CD4-positive, alpha-beta T cell treated with Interferon alpha-2 for 1 hour (primary cell): ENCODE measurements at places on chromosomes 3 and 15.

- no peak for DNase-seq
These were observed 413.0 kb upstream of the RBMS3 start for GRCh38 chr3:28867836-28868235.

GRCh38 chr15:99452728-99453636 lies 112.8 kb upstream of the MEF2A start:
- peak; percentile 71 for DNase-seq

DNA sequence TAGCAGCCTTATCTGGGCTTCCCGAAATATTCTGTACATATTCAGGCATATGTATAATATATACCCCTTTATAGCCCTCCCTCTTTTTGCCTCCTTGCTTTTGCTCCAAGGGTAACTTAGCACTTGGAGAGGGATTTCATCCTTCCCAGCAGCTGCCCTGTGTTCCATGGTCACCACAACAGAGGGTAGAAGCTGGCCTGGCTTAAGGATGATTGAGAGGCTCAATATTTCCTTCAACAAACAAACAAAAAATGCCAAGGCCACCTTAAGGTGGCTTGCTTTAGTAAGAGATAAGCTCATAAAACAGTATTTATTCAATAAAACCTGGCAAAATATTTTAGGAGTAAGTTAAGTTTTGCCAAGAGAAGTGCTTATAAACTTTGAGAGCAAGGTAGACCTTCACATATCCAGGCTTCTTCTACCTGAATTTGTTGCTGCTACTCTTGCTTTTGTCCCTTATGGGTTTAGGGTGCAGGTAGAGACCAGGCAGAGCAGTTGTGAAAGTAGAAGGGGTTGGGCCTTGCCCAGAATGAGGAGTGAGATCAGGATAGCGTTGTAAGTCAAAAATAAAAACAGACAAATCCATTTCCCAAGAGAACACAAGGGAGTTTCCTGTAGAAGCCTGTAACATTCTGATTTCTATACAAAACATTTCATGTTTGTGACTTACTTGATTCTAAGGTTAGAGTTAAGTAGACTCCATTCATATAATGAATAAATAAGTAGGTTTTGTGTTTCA lies 52.7 kb upstream of the ATOSA start:
- DNase-seq = no peak

GRCh38 chr3:78402720-78403119 lies 1362.8 kb downstream of the ROBO2 start:
- no peak for DNase-seq

DNA sequence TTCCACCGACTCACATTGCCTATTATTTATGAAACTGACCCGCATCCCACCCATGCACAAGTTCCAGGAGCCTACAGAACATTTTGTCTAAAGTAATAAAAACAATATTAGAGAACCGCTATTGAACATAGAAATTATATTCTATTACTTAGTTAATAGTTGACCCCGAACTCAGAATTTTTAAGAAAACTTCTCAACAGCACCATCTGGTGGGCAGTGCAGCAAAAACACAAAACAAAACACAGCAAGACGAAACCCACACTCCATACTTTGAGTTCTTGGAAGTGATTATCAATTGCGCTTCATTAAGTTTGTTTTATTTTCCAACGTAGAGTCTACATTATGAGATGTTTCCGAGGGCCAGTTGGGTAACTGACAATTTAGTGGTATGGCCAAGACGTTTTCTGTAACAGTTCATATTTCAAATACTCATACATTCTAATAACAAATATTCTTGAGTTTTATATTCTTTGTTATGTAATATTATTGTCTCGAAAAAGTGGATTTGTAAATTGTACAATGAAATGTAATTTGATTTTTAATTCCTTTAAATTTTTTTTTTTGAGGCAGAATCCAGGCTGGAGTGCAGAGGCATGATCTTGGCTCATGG lies 24.0 kb upstream of the C3orf70 start:
- DNase-seq = no peak

- peak; percentile 60 for DNase-seq
These were observed 62.5 kb upstream of the LIPC start for GRCh38 chr15:58369261-58369701.

DNA sequence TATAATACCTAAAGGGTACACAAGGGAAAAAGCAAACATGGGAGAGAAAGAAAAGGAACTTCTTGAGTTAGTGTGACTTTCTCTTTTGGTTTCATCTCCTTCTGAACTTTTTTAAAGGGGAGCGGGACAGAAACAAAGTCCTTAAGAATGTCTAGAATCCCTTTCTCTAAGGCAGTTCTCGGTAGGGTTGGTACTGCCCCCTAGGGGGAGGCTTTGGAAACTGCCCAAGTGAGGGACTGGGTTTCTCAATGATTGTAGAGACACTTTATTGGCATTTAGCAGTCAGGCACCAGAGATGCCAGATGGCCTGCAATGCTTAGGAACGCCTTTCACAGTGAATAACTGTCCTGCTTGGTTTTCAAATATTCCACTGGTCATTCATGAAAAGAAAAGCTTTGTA lies 172.7 kb downstream of the WDR72 start:
- DNase-seq = no peak

- no peak for DNase-seq
These were observed 109.4 kb upstream of the FGF7 start for GRCh38 chr15:49313650-49314049.

GRCh38 chr15:85555875-85556617 lies 175.6 kb downstream of the AKAP13 start:
- no peak for DNase-seq

GRCh38 chr3:177329854-177330253 lies 132.6 kb upstream of the TBL1XR1 start:
- no peak for DNase-seq

DNA sequence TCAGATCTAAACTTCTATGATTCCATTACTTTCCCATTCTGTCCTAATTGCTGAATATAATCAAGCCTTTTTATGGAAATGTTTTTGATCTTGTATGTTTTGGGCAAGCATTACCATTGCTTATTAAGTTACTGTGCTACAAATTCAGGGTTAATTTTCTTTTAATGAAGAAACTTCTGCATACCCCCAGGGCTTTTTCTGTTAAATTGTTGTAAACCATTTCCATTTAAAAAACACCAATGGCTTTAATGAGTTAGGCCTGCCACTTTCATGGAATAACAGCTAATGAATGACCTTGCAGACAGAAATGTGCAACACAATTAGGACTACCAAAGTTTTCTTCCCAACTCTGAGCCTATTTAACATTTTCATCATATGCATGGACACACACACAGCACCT lies 150.0 kb downstream of the DIPK2A start:
- no peak for DNase-seq

GRCh38 chr3:16126634-16127033 lies 47.8 kb upstream of the GALNT15 start:
- no peak for DNase-seq

- DNase-seq = peak; percentile 13
These were observed 76.4 kb downstream of the CHSY1 start for GRCh38 chr15:101175401-101175800.

DNA sequence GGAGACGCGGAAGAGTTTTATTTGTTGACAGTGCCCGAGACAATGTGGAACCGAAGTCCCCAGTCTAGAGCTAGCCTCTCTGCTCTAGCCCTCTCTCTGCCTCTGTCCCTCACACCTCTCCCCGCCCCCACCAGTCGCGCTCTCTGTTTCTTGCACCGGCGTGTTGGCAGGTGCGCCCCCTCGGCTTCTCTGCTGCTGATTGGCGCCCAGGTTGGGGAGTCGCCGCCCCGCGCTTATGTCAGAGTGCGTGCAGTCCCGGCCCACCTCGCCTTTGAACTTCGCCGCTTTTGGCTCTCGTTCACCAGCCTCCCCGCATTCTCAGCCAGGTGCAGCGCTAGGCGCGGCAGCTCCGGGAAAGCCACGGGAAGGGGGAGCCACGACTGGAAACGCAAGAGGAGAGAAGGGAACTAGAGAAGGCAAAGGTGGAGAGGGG lies at the start of gene SOX14:
Gene SOX14 (plus strand): TSS at position 315 of the 433 bp plus-strand sequence. CDS start 470 bp downstream, outside the sequence.
- no peak for DNase-seq

GRCh38 chr15:52180196-52180835 lies 10.9 kb downstream of the GNB5 start:
- peak; percentile 56 for DNase-seq

DNA sequence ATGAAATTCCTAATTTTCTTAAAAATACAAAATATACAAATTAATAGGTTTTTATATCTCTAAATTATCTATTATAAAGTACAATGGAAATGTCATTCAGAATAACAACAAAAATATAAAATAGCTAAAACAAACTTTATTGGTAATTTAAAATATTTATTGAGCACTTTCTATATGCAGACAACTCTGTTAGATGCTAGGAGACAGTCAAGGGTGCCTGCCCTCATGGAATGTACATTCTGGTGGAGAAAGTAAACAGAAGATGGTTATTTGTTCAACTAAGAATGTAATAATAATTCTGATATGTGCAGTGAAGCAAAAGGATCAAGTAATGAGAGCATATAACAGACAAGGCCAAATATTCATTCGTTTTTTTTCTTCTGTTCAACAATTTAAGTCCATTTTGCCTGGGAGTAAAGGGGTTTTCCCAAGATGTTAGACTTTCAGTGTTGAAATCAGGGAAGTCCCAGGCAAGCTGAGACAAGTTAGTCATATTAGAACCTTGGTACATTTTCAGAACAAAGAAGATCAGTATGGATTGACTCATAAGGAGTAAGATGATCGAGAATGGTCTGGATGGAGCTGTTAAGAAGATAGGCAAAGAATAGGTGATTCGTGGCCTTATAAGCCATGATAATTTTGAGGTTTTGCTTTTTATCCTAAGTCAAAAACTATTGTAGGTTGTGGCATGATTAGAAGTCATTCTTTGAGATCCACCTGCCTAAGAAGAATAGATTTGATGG lies 150.2 kb upstream of the MLF1 start:
- no peak for DNase-seq

- no peak for DNase-seq
These were observed 57.2 kb upstream of the KY start for GRCh38 chr3:134707908-134708597.

GRCh38 chr3:148631124-148631903 lies 66.4 kb upstream of the AGTR1 start:
- DNase-seq = no peak

DNA sequence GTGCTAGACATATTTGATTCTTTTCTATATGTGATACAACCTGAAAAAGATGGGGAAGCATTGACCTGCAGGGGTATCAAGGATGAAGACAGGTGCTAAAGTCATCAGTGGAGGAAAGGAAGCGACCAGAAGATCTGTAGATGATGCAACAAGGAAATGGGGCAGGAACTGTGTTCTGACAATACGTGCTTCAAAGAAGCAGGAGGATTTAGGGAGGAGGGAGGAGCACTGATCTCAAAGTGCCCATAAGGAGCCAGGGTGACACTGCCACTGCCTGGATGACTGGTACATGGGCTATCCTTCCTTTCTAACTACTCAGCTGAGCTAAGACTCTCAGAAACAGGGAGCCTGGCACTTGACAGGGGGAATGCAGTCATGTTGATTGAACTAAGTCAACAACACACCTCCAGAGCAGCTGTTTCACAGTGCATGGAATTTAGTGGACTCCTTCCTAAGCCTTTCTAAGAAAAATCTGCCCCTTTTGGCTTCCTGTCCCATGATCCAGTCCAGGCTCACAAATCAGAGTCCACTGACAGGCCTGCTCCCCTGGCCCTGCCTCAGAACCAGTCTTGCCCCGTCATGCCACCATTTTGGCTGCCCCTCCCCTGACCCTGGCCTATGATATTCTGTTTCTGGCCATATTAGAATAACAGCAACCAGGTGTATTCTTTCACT lies 12.0 kb downstream of the LYSMD4 start:
- no peak for DNase-seq

DNA sequence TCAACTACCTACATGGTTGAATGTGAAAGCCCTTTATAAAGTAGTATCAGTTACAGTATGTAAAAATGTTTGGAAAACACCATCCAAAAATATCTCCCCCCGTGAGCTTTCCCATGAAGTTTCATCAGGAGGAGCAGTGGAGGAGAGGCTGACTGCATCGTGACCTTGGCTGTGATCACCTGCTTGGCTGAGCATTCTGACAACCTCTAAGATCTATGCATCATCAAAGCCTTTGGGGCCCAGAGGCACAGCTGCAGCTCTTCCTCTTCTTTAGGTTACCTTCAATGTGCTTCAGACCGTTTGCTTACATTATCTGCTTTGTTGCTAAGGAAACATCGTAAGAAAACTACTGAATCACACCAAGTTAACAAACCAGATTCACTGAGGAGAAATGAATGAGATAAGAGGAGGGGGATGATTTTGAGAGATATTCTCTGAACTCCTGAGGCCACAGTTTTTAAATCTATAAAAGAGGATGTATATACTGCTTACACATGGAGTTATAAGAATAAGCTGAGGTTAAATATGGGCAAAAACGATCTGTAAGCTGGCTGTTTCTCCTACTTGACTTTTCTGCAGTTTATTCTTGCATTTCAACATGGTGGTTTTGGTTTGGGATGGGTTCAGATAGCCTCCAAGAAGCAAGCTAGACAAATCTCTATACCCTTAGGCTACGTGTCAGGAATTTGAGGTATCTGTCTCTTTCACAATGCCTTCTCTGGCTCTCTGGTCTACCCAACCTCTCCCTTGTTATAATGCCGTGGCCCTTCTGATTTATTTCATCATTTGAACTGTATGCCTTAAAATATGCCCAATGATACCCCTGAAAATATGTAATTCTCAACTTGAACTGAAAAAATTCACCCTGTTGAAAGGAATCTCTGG lies 4.0 kb downstream of the GCSAM start:
- DNase-seq = peak; percentile 81

DNA sequence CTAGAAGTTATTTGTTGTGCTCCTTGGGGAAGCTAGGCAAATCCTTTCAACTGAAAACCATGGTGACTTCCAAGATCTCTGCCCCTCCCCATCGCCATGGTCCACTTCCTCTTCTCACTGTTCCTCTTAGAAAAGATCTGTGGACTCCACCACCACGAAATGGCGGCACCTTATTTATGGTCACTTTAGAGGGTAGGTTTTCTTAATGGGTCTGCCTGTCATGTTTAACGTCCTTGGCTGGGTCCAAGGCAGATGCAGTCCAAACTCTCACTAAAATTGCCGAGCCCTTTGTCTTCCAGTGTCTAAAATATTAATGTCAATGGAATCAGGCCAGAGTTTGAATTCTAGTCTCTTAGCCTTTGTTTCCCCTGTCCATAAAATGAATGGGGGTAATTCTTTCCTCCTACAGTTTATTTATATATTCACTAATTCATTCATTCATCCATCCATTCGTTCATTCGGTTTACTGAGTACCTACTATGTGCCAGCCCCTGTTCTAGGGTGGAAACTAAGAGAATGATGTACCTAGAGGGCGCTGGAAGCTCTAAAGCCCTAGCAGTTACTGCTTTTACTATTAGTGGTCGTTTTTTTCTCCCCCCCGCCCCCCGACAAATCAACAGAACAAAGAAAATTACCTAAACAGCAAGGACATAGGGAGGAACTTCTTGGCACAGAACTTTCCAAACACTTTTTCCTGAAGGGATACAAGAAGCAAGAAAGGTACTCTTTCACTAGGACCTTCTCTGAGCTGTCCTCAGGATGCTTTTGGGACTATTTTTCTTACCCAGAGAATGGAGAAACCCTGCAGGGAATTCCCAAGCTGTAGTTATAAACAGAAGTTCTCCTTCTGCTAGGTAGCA lies 657 bp downstream of the PATL2 start:
- DNase-seq = peak; percentile 82

- DNase-seq = peak; percentile 80
These were observed 16.1 kb downstream of the CD276 start for GRCh38 chr15:73700041-73700842.

GRCh38 chr3:126137490-126138130 lies 42.8 kb downstream of the ALDH1L1 start:
- no peak for DNase-seq
